Bone marrow (tissue), 2 donors: ENCODE measurements at places on chromosomes 7 and 10.

DNA sequence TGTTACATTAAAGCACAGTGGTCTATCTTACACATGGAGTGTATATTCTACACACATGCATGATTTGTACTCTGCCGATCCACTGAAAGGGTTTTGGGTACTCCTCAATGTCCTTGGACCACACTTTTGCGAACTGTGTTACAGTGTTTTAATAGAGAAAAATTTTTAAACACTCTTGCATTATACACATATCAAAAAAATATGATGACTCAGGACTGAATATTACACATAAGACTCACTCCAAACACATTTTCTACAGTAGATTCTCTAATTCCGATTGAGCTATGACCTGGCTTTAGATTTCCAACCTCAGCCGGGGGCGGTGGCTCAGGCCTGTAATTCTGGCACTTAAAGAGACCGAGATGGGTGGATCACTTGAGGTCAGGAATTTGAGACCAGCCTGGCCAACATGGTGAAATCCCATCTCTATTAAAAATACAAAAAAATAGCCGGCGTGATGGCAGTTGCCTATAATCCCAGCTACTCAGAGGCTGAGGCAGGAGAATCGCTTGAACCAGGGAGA, 222.4 kb downstream of the CACNA2D1 start:
- no peak for DNase-seq

DNA sequence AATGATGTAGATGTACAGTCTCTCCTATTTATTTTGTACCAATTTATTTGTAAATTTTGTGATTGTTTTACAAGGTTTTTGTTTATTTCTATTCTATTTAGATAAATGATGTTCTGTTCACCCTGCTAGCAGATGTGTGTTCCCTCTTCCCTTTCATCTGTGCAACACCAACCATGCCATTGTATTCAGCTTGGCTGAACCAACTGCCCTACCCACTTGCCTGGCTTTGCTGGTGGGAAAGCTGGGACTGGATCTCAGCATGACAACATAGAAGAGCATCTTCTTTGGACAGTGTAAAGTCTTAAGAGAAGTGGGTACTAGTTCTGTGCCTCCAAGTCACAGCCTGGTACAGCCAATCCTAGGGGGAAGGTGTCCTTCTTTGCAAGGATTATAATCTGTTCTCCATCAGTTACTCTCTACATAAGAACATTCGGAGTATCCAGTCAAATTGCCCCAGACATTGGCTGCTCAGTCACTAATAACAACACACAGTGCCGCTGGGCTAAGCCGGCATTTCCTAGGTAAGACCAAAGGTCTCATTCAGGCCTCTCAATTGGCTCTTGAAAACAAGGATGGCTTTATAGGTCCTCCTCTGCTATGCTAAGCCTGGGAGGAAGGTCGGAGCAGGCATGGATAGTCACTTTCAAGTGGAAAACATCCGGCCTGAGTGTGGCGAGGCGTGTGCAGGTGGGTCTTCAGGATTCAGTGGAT, 109.7 kb downstream of the NT5C2 start:
- no peak for DNase-seq

- no peak for DNase-seq
Measured at GRCh38 chr10:66782776-66783175, 143.1 kb upstream of the LRRTM3 start.

DNA sequence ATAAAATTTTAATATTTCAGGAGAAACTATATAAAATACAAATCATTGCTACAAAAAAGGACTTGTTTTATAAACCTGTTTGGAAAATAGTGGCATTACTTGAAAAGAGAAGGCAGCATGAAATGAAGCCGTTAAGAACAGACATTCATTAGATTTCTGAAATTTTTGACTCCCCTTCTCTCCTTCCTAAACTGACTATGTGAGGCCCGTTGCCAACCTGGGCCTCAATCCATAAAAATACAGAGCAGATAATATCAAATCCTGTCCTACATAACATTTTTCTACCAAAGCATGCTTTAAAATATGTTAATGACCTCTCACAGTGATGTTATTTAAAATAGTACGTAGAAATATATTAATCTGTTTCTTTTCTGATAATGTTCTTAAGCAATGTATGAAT, 34.5 kb upstream of the ING3 start:
- DNase-seq: no peak

GRCh38 chr7:16732828-16733227, 20.7 kb upstream of the TSPAN13 start:
- no peak for DNase-seq

DNA sequence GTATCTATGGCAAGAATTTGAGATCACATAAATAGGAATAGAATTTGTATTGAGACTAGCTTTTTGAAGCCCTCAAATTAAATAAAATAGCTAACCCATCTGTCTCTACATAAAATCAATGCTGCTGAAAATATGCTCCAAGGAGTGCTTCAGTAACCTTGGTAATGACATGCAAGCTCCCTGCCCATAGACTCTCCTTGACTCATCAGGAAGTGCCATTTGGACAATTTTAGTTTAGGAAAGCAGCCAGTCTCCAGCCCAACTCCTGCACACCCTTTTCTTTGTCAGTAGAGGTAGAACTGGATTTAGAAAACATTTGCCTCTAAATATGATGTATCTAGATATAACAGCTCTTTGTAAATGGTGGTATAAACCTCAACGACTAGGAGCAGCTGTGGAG, 69.9 kb upstream of the PTPRZ1 start:
- DNase-seq: no peak

GRCh38 chr10:3765146-3765545, 19.9 kb downstream of the KLF6 start:
- no peak for DNase-seq

DNA sequence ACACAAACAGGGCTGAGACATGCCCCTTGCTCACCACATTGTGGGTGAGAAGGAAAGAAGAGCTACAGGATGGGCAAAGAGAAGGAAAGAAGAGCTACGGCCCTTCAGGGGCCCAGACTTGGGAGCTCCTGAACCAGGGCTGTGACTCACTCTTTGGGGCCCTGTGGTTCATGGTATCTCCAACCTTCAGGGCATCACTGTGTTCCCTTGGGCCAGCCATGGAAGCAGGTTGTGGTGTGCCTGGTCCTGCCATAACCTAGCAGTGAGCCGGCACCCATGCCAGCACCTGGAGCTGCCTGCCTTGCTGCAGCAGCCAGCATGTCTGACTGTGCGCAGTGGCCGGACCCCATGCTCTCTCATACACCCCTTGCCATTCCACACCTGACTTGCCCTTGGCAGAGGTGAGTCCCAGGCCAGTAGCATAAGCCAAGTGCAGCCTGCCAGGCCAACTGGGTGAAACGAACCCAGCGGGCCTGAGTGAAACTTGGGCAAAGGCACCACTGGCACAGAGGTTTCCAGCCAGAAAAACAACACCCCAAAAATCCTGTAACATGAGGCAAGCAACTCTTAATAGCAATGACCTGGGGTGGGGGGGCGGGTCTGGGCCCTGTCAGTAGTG, 89.0 kb upstream of the CACUL1 start:
- DNase-seq: no peak
